ENCODE measurements at places on chromosomes 12 and 14. TPM values are rescaled to one million over a fixed set of nuclear protein-coding genes. Genes with fewer than 3 reads are reported as not detected.

The PLEK2 gene
- total RNA-seq, result 2.2 TPM

The GPR65 gene
- total RNA-seq, result 0.12 TPM

The FAM222A gene
- 0.13 TPM for total RNA-seq

The NEK9 gene
- 61.7 TPM for total RNA-seq

The GPRC5A gene
- 8.7 TPM for total RNA-seq

The STAC3 gene
- 0.40 TPM for total RNA-seq

The AQP2 gene
- total RNA-seq, result not detected

The OTOGL gene
- total RNA-seq, result 1.6 TPM

The CCDC85C gene
- total RNA-seq, result 2.6 TPM

The MSRB3 gene
- total RNA-seq, result 96.9 TPM

The FAM186B gene
- 0.53 TPM for total RNA-seq

The RBP5 gene
- not detected for total RNA-seq

The CBLN3 gene
- 4.5 TPM for total RNA-seq

The ACVRL1 gene
- total RNA-seq, result 61.3 TPM

The C12orf56 gene
- total RNA-seq, result 2.2 TPM

The CCDC38 gene
- under 0.01 TPM for total RNA-seq

The LRRK2 gene
- total RNA-seq, result 22.9 TPM

The SAMD15 gene
- 2.8 TPM for total RNA-seq

The KRT78 gene
- total RNA-seq, result not detected

The TAMALIN gene
- total RNA-seq, result 6.2 TPM

The THTPA gene
- total RNA-seq, result 15.0 TPM

The GPRC5D gene
- 0.25 TPM for total RNA-seq

The HOXC5 gene
- total RNA-seq, result not detected

The SCNN1A gene
- total RNA-seq, result not detected

The SIX6 gene
- total RNA-seq, result not detected

The FSCB gene
- not detected for total RNA-seq

The BHLHE41 gene
- 3.8 TPM for total RNA-seq

The MMP17 gene
- total RNA-seq, result 4.2 TPM

The CATSPERB gene
- total RNA-seq, result under 0.01 TPM

The KRT75 gene
- total RNA-seq, result not detected

The DIABLO gene
- 62.2 TPM for total RNA-seq

The EVL gene
- total RNA-seq, result 11.6 TPM

The EEF1AKMT3 gene
- 5.4 TPM for total RNA-seq

The TMEM119 gene
- total RNA-seq, result 16.1 TPM

All from aortic smooth muscle cell (primary cell).